Stimulated activated CD4-positive, alpha-beta T cell treated with anti-CD3 and anti-CD28 coated beads, Interleukin-15, amount 100 ng/mL, for 48 hours (primary cell): ENCODE measurements at places on chromosomes 16 and 17.

GRCh38 chr16:55671206-55671973 lies 15.6 kb downstream of the SLC6A2 start:
- DNase-seq, result no peak

GRCh38 chr17:60087882-60088669 lies 9.4 kb upstream of the HEATR6 start:
- no peak for DNase-seq

- no peak for DNase-seq
These were observed 15.4 kb upstream of the NDEL1 start for GRCh38 chr17:8420041-8420934.

DNA sequence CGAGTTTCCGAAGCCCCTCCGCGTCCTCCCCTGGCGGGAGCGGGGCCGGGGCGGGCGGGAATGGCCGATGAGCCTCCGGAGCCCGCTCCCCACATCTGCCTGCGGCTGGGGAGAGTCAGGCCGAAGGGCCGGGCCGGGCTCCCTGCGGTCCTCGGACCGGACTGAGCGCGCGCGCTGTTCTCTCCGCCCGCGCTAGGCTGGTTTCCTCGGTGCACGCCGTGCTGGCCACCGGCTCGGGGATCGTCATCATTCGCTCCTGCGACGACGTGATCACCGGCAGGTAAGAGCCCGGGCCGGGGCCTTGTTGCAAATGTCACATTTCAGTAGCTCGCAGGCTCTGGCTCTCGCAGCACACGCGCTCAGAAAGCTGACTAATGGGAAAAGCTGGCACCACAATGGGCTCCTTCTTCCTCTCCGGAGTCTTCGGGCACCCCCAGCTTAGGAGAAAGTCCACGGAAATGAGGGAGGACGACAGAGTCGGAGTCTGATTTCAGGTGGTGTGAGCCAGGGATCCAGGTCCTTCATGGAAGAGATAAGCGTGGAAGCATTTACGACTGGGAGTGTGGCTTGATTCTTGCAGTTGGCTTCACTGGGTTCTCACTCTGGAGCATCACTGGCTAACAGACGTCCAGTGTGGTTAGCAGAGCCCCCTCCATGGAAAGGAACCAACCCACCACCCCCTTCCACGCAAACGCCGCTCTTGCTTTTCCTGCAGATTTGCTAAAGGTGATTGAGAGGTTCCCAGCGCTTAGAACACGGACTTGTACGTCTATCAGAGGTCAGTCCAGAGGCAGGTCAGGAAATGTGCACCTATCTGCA lies 715 bp downstream of the TLCD3A start:
- DNase-seq, result no peak

GRCh38 chr17:32276171-32276601 lies 10.6 kb downstream of the RHBDL3 start:
- no peak for DNase-seq

DNA sequence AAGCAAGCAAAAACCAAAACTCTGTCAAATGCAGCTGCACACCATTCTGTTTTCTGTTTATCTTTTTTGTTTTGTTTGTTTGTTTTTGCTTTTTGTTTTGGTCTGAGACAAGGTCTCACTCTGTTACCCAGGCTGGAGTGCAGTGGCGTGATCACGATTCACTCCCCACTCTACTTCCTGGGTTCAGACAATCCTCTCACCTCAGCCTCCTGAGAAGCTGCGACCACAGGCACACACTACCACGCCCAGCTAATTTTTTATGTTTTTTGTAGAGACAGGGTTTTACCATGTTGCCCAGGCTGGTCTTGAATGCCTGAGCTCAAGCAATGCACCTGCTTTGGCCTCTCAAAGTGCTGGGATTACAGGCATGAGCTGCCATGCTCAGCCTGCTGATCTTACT lies 19.3 kb upstream of the SLFN13 start:
- DNase-seq, result no peak

DNA sequence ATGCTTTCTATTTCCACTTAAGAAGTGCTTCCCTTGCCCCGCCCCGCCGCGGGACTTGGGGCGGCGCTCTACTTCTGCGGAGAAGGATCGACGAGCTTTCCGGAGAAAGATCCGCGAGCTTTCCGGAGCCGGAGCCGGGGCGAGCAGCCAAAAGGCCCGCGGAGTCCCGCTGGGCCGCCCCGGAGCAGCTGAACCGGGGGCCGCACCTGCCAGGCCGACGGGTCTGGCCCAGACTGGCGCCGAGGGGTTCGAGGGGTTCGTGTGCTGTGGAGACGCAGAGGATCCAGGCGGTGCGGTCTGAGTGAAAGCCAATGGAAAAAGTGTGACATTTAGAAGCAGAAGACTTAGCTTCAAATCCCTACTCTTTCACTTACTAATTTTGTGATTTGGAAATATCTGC lies 50.8 kb downstream of the TBC1D26 start:
- no peak for DNase-seq

DNA sequence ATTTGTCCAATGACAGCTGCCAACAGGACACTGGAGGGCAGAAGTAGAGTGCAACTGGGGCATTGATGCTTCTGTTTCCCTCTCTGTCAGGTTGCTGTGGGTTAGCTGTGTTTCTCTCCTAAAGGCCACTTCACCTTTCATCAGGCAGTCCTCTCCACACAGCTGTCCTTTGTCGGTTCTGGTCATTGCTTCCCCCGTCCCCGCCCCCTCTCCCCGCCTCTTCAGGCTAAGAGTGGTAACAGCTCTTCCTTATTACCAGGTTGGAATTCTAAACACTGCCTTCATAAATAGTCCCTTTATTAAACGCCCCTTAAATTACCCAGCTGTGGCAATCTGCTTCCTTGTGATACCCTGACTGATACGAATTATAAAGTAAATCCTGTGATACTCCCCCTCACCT lies 31.8 kb upstream of the NSRP1 start:
- DNase-seq, result no peak

- DNase-seq, result peak; percentile 51
These were observed 80.1 kb downstream of the SOCS1 start for GRCh38 chr16:11175787-11176341.

GRCh38 chr16:67608364-67608763 lies 36.6 kb upstream of the CARMIL2 start:
- DNase-seq, result no peak

- no peak for DNase-seq
These were observed 5.3 kb upstream of the WWOX start for GRCh38 chr16:78094166-78094565.

- no peak for DNase-seq
These were observed 110.4 kb downstream of the PITPNC1 start for GRCh38 chr17:67487506-67487905.

DNA sequence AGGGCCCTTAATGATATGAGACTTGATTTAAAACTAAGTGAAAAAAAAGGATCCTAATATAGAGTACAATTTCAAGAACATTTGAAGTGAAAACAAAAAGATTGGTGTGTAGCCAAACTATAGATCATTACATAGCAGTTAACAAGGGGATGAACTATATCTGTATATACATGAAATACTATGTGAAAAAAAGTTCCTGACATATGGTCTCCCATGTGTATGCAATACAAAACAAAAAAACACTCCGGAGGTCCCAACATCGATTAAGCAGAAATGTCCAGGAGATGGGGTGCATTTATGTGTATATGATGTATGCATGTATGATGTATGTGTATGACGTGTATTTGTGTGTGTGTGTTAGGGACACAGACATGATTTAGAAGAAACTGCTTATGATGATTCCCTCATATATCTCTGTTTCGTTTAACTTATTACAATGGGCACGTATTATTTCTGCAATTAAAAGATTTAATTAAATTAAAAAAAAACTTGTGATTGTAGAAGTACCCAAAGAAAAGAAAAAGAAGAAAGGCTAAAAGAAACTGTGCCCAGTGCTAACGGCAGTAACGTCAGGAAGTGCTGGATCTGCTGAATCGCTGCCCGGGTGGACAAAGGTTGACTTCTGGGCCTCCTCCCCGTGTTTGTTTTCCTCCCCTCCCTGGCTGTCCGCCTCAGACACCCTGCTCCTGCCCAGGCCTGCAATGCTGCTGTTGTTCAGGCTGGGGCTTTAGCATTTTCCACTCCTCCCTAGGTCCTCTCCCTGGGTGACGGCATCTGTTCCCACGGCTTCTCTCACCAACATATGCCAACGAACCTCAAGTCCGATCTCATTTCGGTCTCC lies 36.9 kb downstream of the TBX4 start:
- no peak for DNase-seq

DNA sequence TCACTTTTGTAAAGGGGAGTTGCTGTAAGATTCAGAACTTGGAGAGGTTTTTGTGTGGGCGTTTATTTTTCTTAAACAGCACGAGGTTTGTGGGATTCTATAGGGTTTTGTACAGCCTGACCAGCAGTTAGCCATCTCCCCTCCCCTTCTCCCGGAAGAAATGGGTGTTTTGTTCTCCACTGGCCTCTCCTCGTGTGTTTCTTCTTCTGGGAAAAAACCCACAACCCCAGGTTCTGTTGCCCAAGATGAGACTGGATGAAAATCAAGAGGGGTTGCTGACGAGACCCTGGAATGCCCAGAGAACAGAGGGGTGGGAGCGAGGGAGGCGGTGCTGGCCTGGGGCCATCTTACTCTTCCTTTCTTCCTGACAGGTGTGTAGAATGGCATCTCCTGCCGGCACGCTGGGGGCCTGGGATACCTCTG lies 186.1 kb downstream of the MSI2 start:
- DNase-seq, result no peak

DNA sequence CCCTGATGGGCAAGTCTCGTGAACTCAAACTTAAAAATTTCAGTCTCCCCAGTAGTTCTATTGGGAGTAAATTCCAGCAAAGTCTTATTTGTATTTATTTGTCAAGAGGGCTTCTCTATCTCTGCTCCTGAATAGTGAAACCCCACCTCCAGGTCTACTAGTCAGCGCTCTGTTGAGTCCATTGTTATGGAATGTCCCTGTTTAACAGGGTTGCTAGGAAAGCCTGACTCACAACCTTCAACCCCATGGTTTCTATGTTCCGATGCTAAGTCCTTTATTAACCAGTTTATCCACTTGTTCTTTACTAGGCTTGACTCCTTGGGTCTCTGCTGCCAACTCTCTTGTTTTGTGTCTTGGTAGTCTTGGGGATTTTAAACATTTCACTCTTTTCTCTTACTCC lies 250.7 kb upstream of the MYOCD start:
- DNase-seq, result no peak

DNA sequence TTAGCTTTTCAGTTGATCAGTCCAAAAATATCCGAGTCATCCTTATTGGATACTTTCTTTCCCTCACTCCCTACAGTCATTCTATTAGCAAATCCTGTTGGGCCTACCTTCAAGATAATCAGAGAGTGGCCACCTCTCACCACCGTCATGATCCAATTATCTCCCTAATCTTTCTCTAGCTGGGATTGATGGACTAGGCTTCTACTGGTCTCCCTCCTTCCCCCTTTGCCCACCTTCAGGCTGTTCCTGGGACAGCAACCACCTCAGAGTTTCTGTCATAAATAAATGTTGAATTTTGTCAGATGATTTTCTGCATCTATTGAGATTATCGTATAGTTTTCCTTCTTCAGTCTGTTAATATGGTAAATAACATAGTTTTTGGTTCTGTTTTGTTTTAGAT lies 16.2 kb upstream of the RHBDL3 start:
- no peak for DNase-seq

DNA sequence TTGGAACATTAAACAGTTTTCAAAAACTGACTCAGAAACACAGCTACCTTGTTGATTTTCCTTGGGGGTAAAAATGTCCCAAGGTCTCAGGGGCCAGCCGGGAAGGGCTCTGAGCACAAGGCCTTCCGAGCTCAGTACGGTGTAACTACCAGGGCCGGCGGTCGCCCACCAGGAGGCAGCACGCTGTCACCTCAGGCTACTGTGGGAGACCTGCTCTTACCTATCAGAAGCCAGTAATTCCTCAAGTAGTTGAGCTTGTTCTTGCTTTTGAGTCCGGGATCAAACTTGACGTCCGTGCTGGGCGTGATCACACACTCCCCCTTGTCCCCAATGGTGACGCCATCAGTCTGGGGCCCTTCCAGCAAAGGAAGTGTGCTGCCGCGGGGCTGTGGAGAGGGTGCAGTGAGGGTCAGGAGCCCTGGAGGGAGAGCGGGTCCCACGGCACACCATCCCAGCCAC lies 43.4 kb upstream of the ICAM2 start:
- peak; percentile 22 for DNase-seq

DNA sequence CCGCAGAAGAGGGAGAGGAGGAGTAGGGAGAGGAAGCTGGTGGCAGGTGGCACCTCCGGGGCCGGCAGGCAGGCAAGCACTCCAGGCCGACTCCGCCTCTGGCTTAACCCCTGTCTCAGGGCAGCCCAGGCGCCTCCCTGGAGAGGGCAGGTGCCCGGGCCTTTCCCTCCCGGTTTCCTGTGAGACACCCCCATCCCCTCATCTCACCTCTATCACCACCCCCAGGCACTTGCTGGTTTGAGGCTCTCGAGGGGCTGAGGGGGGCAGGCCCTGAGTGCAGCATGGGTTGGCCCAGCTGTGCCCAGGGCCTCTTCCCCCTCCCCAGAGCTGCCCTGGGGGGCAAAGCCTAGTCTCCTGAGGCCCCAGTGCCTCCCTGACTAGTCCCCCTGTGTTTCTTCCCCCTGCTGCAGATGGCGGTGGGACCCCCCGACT lies 6.0 kb downstream of the DOC2A start:
- DNase-seq, result no peak

GRCh38 chr17:36859003-36859300 lies 78.3 kb upstream of the LHX1 start:
- no peak for DNase-seq

DNA sequence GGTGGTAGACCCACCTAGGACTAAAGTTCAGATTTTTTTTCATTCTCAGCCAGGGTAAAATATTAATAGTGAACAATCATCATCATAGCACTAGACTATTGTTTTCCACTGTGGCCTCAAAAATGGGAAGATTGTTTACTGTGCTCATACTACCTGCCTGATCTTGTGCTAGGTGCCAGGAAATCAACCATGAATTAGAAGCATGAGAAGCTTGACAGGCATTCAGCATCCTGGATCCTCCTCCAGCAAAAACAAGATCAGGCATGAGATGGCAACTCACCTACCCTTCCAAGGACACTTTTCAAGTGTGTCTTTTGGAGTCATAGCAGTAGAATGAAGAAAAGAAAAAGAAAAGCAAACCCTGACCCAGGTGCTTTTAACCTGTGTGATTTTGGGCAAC lies 174.2 kb downstream of the CYLD start:
- DNase-seq, result no peak

- no peak for DNase-seq
These were observed 254.3 kb upstream of the SALL1 start for GRCh38 chr16:51405361-51405760.

- no peak for DNase-seq
These were observed 1.9 kb downstream of the CDH11 start for GRCh38 chr16:65119901-65120401.
